Gastrocnemius medialis (tissue), 4 donors: ENCODE measurements at places on chromosomes 1 and 21. TPM values are rescaled to one million over a fixed set of nuclear protein-coding genes. Genes with fewer than 3 reads are reported as not detected.
A peak's percentile ranks its signal among the peaks of the same experiment; 100 is the strongest.

DNA sequence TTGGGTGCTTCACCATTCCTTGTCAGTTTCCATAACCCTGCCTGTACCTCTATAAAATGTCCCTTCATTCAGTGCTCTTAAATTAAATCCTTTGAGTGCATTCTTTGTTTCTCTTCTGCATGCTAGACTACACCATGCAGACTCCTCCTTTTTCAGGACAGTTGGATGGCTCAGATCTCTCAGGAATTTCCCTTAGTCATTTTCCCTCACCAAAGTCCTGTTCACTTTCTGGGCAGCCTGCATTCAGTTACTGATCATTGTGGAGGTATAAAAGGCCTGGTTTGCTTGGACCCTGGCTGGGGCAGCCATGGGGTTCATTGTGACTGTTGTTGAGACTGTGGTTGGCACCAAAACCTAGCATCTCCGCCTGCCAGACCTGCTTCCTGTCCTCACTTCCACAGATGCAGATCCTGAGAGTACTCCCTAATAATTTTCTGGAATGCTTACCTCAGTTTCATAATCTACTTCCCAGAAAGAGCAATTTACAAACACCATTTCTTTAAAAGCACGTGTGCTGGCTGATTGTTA, 88.4 kb downstream of the PDE4B start:
- H3K27ac ChIP-seq = no peak overlapping the region
- no peaks in the 10 kb centered on the region for H3K36me3 ChIP-seq
- no peaks in the 10 kb centered on the region for H3K4me1 ChIP-seq
- DNase-seq = no peak

DNA sequence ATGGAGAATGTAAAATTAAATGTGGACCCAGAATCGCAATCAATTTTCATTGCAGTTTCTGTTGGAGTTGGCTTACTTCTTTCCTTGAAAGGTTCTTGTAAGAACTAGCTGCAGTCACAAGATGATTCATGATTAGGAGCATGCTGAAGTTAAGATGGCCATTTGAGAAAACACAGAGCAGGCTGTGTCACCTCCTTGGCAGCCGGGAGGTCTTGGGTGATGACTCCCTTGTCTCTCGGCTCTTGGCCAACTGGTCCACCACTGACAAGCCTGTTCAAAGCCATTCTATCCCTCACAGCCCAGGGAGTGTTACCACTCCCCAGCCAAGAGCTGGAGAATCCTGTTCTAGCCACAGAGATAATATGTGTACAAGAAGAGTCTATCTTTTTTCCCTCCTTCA, 40.6 kb downstream of the OPTC start:
- H3K27me3 ChIP-seq = no peaks in the 10 kb centered on the region
- H3K4me1 ChIP-seq = no peaks in the 10 kb centered on the region
- no peaks in the 10 kb centered on the region for H3K36me3 ChIP-seq
- no peak overlapping the region for H3K27ac ChIP-seq
- H3K4me3 ChIP-seq = no peak overlapping the region
- peak; percentile 38 for DNase-seq

UFC1 gene
- total RNA-seq = 66.7 TPM

- H3K36me3 ChIP-seq = no peaks in the 10 kb centered on the region
- DNase-seq = no peak
- H3K4me1 ChIP-seq = no peaks in the 10 kb centered on the region
- no peaks in the 10 kb centered on the region for H3K27me3 ChIP-seq
- H3K4me3 ChIP-seq = no peak overlapping the region
Measured at GRCh38 chr21:26025536-26026512, 144.7 kb downstream of the APP start.

- H3K36me3 ChIP-seq = no peaks in the 10 kb centered on the region
- H3K27ac ChIP-seq = no peak overlapping the region
- no peak for DNase-seq
- H3K27me3 ChIP-seq = no peaks in the 10 kb centered on the region
- H3K4me1 ChIP-seq = peaks cover 6% of the 10 kb centered on the region
Measured at GRCh38 chr1:64769971-64770370, 25.1 kb downstream of the RAVER2 start.

DNA sequence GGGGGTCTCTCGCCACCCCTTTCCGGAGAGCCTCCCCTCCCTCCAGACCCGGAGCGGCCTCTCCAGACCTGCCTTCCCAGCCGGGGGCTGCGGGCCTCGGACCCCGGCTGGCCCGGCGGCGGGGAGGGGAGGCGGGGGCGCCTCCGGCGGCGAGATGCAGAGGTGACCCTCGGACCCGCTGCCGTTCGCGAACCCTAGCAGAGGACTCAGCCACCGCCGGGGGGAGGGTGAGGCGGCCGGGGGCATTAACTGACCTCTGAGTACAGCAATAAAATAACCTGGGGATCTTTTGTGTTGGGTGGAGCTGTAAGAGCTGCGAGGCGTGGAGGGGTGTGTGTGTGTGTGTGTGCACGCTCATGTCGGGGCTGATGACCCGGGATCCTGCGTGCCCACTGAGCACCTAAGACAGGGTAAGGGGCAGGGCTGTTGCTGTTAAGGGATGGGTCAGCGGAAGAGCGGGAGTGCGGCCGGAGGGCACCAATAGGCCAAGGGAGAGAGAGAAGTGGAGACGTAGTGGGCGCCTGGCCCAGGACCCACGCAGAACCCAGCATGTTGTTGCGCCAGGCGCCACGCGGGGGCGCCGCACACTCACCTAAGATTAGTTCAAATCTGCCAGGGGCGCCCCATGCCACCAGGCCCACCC, 6.3 kb downstream of the HAPLN2 start:
- peaks cover 28% of the 10 kb centered on the region for H3K27me3 ChIP-seq
- peak overlapping the region; percentile 45 for H3K4me3 ChIP-seq
- no peaks in the 10 kb centered on the region for H3K36me3 ChIP-seq
- DNase-seq = no peak

GRCh38 chr21:27078915-27079314, 112.0 kb upstream of the ADAMTS5 start:
- no peak overlapping the region for H3K4me3 ChIP-seq
- H3K4me1 ChIP-seq = peaks cover 13% of the 10 kb centered on the region
- no peaks in the 10 kb centered on the region for H3K27me3 ChIP-seq
- no peak for DNase-seq
- no peak overlapping the region for H3K27ac ChIP-seq

EPHA8 gene
- total RNA-seq = not detected

NECTIN4 gene
- total RNA-seq = not detected

CDKN2C gene
- 16.3 TPM for total RNA-seq
